Glutamatergic neuron (in vitro differentiated cells): ENCODE measurements at places on chromosomes 3 and 15.

- no peak for DNase-seq
Observed at GRCh38 chr3:150327678-150328653, 80.1 kb upstream of the TSC22D2 start.

DNA sequence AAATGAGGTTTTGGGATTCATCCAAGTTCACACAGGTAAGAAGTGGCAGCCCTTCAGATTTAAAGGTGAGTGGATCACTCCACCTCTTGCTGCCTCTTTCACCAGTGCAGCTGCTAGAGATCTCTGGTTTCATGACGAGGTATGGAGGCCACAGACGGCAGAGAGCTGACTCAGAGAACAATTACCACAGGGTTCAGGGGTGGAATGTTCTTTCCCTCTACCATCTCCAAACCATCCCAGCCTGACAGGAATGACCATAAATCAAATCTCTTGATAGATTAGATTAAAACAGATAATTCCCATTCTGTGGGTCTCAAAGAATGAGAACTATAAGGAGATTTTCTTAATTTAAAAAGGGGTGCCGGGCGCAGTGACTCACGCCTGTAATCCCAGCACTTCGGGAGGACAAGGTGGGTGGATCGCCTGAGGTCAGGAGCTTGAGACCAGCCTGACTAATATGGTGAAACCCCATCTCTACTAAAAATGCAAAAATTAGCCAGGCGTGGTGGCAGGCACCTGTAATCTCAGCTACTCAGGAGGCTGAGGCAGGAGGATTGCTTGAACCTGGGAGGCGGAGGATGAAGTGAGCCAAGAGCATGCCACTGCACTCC lies 174.2 kb upstream of the ATP11B start:
- DNase-seq, result no peak

DNA sequence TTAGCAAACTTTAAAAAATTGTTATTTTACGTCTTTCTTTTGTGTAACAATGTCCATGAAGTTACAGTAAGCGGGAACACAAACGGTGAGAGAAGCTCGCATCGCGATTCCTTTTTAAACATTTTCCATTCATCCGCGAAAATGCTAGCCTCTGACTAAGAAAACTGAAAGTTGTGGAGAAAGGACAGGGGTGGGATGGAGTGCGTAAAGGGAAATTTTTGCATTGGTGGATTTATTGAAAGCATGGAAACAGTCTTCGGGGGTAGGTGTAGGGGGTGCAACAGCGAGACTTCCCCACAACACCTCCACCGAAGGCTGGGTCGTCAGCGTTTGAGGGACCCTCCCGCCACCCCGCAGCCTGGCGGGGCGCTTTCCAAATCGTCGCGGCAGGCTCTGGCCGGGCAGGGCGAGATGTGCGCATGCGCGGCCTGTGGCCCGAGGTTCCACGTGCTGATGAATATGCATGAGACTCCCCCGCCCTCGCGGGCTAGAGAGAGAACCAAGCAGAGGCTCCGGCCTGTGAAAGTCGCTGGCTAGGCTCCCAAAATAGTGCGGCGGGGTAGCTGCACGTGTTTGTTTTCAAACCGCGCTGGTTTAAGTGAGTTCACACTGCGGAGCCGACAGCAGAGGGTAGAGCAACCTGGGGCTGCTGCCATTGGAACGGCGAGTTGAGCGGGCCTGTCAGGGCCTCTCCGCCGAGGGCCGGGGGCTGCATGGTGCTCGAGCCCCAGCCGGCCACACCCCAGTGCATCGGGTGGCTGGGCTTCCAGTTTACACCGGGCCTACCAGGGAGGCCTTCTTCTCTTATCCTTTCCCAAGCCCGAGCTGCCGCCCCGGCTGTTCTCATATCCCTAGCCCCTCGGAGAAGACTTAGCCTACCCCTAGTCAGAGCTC lies 9.9 kb downstream of the ZIC1 start:
- peak; percentile 85 for DNase-seq

DNA sequence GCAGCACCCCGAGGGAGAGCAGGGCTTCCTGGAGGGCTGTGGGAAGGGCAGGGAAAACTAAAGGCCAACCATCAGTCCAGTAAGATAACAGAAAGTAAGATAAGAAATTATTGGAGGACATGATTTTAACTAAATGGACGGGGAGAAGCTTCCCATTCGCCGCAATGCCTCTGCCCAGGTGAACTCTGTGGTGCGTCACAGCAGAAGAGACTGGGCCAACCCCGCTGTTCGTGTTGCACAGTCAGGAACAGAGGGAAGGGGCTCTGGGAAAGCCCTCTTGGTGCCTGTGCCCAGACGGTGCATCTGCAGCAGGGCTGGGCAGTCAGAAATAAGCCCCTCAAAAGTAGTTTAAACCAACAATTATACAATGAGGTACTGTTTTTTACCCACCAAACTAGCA lies 284.1 kb downstream of the OCA2 start:
- no peak for DNase-seq
